ENCODE measurements at places on chromosomes 7 and 10.

DNA sequence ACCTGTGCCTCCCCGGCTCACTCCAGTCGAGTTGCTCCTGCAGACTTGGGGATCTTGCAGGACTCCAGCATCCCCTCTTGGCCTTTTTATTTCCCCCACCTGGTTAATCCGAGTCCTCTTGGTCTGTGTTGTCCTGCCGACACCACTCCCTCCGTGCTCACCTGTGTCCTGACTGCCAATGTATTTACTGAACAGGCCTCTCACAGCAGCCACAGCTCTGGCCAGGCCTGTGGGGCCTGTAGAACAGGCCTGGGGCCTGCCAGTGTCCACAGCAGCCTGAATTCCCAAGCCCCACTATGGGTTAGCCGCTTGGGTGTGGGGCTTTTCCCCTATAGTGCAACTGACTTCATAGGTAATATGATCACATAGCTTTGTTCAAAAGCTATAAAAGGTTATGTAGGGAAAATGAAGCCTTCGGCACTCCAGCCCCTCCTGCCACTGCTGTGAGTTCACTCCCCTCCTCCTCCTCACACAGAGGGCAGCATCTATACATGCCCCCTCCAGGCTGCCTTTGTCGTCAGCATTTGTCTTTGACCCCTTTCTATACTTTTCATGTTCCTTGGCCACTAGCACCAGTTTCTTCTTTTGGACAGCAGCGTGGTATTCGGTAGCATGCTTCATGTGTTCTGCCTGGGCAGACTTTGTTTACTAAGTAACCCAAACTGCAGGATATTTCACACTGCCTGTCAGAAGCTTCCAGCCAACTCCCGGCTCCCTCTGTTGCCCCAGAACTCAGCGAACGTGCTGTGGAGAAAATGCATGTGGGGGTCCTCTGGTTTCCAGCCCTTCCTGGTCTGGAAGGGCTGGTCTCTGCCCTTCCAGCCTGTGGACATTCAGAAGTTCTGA is 46.1 kb downstream of the ZNF467 start:
- DNase-seq = peak; percentile 50

GRCh38 chr7:25031432-25031831 is 51.5 kb upstream of the OSBPL3 start:
- DNase-seq = peak; percentile 73

DNA sequence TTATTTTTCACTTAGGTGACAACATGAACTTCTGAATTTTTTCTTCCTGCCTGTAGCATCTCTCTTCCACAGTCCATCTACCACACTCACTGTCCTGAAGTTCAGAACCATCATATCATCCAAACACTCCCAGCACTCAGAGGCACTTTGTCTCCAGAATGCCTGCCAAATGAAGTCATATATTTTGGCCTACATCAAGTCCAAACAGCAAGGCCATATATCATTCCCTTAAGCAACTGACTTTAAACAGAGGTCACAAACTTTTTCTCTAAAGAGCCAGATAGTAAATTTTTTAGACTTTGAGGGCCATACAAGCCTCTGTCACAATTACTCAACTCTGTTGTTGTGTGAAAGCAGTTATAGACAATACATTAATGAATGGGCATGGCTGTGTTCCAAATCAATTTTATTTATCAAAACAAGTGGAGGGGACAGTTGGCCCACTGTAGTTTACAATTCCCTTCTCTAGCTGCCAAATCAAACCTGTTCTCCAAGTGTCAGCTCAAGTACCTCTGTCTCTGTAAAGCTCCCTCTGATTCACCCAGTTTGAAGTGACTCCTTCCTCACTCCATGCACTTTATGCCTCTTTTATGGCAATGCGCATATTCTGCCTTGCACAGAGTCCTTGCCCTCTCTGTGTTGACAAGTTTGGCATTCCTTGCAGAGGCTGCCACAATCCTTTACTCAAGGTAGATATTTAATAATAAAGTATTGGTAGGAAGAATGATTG is 305.7 kb downstream of the FZD1 start:
- no peak for DNase-seq

DNA sequence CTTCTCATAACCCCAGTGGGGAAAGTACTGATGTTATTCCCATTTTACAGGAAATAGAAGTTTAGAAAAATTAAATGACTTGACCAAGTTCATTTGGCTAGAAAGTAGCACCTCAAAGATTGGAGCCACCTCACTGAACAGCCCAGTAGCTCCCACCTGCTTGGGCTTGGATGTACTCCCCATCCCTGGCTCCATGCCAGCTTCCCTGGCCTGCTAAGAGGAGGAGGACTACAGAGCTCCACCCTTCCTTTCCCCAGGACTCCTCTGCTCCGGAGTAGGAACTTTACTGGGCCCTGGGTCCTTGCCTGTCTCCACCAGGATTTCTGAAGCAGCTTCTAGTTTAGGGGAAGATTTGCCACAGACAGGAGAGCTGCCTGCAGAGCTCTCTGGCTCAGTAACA is 3.1 kb downstream of the HPS6 start:
- no peak for DNase-seq

DNA sequence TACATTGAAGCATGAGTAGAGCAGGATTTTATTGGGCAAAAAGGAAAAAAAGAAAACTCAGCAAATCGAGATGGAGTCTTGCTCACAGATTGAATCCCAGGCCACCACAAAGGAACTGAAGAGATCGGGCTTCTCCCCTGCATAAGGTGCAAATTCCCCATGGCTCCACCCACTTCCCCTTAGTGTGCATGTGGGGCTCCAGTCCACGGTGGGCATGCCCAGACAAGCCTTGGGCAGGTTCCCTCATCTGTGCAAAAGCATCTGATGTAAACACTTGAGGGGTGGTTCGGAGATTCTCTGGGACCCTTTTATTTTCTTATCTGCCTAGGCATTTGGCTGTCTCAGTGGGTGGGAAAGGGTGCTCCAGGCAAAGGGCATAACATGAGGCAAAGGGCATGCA is 150.7 kb downstream of the CFTR start:
- no peak for DNase-seq

DNA sequence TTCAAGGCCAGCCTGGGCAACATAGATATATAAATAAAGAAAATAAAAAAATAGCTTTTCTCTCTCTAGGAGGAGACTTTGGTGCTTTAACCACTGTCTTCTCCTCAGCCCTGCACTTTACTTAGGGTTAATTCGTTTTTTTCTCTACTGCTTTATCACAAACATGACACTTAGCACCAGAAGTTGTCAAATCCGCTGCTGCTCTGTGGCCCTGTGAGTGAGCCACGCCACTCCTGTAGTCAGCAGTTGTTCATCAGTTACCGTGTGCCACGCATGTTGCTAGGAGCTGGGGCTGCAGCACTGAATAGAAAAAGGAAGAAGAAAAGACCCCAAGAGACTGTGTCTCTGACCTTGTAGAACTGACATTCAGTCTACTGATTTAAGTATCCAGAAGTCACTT is 232.6 kb downstream of the CELF2 start:
- DNase-seq = no peak

DNA sequence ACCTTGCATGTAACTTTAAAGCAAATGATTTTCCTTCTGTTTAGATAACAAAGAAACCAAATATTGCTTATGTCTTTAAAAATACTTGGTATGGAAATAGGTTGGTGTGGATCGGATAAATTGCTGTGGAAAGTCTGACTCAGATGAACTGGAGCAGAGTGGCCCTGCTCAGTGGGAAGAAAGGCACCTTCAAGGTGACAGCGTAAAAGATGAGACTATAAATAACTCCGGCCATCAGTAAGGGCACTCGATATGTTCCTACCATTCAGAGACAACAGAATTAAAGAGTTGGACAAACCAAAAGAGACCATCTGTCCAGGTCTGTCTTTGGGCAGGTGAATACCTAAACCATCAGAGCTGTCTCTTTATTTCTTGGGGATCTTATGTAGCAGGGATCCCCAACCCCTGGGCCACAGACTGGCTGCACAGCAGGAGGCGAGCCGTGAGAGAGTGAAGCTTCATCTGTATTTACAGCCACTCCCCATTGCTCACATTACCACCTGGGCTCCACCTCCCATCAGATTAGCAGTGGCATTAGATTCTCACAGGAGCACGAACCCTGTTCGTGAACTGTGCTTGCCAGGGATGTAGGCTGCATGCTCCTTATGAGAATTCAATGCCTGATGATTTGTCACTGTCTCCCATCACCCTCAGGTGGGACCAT is 357.1 kb downstream of the PRPF18 start:
- DNase-seq = no peak

GRCh38 chr7:104972500-104972899 is 41.5 kb upstream of the KMT2E start:
- no peak for DNase-seq

GRCh38 chr7:39832519-39833085 is 117.5 kb upstream of the CDK13 start:
- no peak for DNase-seq

GRCh38 chr7:47100817-47101435 is 481.0 kb downstream of the TNS3 start:
- peak; percentile 83 for DNase-seq

DNA sequence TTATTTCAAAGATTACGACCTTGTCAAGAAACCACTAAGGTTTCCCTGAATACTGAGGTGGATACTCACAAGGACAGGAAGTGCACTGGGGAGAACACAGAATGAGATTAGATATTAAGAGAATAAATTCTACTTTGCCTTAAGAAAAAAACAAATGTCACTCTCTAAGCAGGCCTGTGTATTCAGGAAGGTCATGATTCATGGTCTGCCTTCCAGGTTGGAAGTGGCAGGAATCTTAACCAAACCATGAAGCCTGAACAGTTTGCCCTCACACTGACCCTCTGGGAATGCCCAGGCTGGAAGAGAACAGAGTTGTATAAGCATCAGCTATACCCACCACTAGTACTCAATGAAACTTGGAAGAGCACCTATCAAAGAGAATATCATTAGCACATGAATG is 227.6 kb downstream of the DGKI start:
- DNase-seq = no peak

DNA sequence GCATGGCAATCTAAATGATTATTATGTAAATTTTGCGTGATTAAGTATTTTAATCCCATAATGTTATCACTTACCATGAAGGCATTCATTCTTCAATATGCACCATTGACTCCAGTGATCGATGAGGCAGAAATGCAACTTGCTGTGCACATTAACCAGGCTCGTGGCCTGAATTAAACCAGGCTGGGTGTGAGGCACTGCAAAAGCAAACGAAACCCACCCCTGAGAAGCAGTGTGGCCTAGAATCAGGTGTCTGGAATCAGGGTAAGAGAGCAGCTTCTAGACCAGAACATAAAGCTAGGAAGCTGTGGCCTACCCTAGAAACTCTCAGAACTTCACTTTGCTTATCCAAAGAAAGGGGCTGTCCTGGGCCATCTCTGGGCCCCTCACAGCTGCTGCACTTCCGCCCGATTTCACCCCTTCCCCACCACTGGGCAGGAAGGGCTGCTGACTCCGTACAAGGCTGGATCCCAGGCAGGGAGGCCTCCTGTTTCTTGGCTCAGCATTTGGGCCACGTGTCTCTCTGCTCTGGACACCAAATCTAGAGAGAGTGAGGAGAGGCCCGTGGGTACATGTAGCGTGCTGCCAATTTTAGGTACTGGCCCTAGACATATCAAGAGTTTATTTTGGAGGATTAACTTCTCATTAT is 4.4 kb downstream of the PTPRE start:
- peak; percentile 47 for DNase-seq

DNA sequence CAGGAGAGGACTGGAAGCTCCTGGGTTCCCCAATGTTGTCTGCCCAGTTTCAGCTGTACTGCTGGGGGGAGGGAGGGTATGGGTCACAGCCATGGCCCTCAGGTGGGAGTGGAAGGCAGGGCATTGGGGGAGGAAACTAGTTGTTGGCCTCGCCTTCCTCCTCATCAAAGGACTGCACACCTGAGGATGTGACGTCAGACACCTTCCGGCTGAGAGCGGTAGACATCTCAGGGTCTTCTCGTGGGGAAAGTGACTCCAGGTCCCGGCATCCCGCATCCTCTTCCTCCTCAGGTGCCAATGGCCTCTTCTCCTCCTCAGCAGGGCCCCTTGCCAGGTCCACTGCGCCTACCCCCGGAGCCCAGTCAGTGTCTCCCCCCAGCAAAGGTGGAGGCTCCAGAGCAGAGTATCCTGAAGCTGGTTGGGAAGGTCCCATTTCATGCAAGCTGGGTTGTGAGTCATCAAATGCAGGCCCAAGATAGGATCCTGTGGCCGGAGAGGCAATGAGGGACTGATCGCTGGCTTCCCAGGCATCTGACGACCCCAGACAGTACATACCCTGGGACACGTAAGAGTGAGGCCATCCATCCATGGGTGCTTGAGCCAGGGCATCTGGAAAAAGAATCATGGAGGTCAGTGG is 6.0 kb downstream of the FAM131B start:
- peak; percentile 40 for DNase-seq

DNA sequence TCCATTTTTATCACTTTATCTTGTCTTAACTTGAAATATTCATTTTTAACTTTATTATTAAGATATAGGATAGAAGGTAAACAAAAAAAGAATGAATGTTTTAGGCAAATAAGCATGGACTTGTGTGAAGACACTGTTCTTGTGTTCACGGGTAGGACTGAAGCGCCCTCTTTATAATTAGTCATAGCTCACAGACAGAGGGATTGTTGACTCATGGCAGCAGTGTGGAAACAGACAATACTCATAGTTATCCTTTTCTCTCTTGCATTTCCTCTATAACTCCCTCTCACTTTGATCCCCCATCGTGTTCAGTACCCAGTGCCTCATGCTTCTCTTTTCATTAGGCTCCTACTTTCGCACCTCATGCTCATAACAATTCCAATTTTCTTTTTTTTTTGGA is 731.8 kb downstream of the PHTF2 start:
- no peak for DNase-seq

DNA sequence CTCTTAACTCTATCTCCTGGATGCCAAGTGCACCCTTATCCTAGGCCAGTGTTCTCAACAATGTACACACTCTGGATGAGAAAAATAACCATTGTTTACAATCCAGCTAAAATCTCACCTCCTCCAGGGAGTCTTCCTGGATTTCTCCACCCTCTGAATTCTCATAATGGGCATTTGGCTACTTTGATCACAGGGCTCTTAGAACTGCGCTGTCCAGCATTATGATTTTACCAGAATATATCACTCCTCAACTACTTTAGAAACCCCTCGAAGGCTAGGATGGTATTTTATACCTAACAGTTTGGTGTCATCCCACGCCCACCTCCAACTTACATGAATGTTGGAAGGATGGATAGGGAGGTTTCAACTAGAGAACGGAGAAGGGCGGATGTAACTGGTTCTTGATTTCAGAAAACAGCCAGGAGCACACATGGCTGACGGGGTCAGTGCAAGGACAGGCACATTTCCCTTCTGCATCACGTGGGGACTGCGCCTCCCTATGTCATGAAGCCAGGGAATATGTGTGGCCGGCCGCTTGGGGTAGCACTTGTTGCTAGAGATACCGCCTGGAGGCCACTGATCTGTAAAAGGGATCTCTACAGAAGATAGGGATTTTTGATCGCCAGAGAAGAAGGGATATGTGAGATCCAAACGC is 1.2 kb upstream of the ATP6V0E2 start:
- peak; percentile 81 for DNase-seq

DNA sequence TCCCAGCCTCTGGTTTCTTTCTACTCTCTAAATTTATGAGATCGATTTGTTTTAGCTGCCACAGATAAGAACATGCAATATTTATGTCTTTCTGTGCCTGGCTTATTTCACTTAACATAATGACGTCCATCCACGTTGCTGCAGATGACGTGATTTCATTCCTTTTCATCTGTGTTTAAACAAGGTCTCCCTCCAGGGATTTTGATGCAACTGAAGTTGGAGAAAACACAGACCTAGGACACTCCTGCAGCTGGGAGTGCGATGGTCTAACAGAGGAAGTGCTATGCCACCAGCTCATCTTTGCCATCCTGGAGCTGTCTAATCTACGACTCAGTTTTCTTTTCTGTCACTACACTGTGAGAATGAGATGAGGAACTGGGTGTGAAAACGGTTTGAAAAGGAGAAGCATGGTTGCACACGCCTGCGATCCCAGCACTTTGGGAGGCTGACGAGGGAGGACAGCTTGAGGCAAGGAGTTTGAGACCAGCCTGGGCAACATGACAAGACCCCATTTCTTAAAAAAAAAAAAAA is 1.5 kb upstream of the KCTD7 start:
- DNase-seq = no peak
